ENCODE measurements at places on chromosomes 5 and 9.

DNA sequence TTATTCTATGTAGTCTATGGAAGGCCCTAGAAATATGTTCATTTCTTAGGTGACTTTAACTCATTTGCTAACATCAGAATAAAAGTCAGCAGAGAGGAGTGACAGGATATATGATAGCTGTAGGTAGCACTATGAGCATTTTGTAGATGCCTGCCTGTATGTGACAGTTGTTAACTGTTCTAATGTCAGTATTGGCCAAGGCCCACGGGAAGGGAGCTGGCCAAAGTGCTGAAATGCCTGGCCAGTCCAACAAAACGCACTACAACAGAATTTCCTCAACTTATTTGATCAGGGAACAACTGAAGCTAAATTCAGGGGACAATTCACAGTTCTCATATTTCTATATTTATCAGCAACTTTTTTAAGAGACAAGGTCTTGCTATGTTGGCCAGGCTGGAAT lies 20.8 kb downstream of the SV2C start:
- peak; percentile 8 for DNase-seq

DNA sequence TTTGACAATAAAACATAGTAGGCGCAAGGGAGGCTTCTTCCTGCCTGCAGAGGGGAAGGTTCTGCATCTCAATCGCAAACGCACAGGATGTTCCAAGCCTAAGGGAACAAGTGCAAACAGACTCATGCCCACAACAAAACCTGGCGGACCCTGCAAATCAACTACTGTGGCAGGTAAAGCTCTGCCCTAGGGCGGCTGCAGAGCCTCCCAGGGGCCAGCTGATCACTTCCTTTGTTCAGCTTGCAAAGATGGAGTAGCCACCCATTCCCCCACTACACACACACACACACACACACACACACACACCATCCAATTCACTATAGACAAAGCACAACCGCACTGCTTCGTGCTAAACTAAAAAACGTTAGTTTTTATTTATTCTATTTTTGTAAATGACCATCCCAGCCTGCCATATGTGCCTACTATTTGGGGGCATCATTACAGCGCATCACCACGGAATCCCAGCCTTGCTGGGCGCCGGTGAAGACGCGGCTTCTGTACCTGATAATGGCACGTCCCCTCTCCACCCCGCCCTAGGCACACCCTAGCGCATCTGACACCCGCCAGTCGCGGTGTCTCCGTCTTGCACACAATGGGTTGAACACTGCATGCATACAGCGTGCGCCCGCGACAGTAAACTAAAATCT lies 57.6 kb downstream of the DPYSL3 start:
- DNase-seq, result no peak

- DNase-seq, result no peak
These were observed 226.1 kb downstream of the SLIT3 start for GRCh38 chr5:169074839-169075238.

DNA sequence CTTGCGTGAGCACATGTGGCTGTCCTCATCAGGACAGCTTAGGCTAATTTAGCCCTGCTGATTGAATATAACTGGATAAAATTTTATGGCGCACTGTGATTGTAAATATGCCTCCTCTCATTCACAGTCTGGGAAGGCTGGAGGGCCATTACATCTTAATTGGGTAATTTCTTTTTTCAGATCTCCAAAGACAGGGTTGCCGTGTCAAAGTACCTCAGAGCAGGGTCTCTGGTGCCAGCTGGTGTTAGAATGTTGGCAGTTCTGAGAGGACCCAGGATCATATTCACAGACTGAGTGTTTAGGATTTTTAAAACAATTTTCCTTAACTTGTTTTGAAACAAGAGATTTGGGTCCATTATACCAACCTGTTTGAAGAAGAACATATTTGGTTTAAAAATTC lies 455.7 kb upstream of the TLE4 start:
- DNase-seq, result no peak

DNA sequence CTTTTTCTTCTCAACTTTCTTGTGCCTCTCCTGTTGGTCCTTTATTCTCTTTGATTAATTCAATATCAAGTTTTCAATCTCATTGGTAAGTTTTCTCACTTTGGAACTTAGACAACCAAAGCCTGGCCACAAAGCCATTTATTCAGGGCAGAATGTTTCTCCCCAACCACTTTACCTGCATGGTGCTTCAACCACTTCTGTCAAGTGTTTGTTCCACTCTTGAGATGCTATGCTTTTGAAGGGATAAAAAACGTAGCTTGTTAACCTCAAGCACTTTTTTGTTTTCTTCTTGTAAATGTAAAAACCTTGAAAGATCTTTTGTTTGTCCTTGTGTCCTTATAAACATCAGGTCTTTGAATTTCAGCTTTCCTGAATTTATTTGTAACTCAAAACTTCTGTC lies 966.7 kb downstream of the MAT2B start:
- DNase-seq, result no peak

DNA sequence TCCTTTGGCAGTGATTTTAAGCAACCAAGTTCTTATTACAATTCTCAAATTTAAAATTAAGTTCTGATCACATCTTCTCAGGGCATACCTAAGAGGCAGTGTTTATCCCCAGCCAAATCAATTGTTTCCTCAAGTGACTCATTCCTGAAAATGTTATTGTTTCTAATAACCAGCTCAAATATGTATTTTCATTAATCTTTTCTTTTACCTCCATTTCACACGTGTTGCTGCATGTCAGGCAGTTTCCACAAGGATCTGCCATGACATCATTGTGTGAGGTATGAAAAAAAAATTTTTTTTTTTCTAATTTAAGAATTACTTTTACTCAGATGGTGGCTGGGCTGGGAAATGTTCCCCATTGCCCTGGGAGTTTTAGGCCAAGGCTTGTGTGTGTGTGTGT lies 113.0 kb upstream of the NTRK2 start:
- DNase-seq, result no peak

DNA sequence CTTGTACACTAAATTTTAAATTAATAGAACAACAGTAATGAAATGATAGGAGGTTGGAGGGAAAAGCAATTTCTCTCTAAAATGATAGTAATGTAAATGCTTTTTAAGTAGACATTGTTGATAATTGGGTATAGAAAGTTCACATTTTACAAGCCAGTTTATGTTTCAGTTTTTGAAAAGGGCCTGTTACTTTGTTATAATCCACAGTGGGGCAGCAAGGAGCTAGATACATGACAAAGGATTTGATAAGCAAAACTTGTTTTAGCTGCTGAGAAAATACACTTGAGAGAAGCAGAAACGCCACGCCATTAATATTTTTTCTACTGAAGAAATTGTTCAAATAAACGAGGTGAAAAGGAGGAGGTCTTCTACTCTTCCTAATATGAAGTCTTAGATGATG lies 30.2 kb downstream of the SREK1 start:
- DNase-seq, result no peak

- no peak for DNase-seq
These were observed 267.7 kb downstream of the NTRK2 start for GRCh38 chr9:84937180-84937579.

Data from AML-193 (cell line).